ENCODE measurements at places on chromosomes 2 and 18. TPM values are rescaled to one million over a fixed set of nuclear protein-coding genes. Genes with fewer than 3 reads are reported as not detected.

DNA sequence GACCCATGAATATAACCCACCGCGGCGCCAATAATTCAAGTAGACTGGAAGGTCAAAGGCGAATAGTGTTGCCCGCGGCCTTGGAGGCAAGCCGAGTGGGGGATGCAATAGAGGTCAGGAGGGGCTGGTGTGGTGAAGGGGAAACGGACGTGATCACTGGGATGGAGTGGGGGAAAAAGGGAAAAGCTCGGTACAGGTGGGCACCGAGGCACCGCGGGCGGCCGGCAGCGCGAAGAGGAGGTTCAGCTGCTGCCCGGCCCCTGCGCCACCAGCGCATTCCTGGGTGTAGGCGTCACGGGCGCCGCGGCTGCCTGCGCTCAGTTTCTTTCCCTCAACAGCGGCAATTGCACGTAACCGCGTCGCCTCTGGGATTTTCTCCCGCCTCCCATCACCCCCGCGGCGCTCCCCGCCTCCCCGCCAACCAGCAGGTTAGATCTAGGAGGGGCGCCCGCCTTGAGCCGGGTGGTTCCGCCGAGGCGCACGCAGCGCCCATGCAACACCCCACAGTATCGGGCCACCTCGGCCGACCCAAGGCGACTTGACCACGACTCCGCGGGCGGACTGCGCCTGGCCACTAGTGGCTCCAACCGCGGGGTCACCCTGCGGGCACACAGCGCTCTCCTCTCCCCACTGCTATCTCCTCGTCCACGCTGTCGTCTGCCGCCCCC is 1.5 kb downstream of the RND3 start:
- peak; percentile 75 for DNase-seq
- H3K4me1 ChIP-seq, result peaks cover 3% of the 10 kb centered on the region
- H3K4me3 ChIP-seq, result peak overlapping the region; percentile 67

Gene INO80C
- 14.9 TPM for total RNA-seq

Gene BCL11A
- 3.6 TPM for total RNA-seq

DNA sequence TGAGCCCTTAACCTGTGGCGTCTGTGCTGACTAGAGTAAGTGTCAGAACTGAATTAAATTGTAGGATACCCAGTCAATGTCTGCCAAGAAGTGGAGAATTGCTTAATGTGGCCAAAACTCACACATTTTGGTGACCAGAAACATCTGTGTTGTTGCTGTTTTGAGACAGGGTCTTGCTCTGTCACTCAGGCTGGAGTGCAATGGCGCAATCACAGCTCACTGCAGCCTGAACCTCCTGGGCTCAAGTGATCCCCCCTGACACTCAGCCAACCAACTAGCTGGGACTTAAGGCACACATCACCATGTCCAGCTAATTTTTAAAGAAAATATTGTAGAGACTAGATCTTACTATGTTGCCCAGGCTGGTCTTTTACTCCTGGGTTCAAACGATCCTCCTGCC is 34.4 kb upstream of the RTN4 start:
- no peaks in the 10 kb centered on the region for H3K36me3 ChIP-seq
- no peak for DNase-seq
- H3K4me1 ChIP-seq, result no peaks in the 10 kb centered on the region

DNA sequence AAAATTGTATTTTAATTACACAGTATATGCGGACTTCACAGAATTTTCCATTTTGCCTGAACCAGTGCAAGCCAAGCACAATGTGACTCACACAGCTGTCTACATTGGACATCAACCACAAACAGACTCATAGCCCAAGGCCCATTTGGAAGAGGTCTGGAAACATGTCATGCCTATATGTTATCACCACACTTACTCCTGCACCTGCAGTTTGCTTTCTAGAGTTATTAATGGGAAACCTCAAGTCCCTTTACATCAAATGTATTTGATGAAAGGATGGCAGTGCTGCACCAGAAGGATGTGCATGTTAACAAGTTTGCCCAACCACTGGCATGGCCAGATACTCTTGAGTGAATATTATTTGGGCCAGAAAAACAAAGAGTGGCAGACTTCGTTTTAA is 548.9 kb upstream of the CDH2 start:
- H3K36me3 ChIP-seq, result no peaks in the 10 kb centered on the region
- DNase-seq, result no peak
- H3K4me3 ChIP-seq, result no peak overlapping the region
- no peak overlapping the region for H3K27ac ChIP-seq
- H3K27me3 ChIP-seq, result no peaks in the 10 kb centered on the region
- H3K4me1 ChIP-seq, result no peaks in the 10 kb centered on the region

DNA sequence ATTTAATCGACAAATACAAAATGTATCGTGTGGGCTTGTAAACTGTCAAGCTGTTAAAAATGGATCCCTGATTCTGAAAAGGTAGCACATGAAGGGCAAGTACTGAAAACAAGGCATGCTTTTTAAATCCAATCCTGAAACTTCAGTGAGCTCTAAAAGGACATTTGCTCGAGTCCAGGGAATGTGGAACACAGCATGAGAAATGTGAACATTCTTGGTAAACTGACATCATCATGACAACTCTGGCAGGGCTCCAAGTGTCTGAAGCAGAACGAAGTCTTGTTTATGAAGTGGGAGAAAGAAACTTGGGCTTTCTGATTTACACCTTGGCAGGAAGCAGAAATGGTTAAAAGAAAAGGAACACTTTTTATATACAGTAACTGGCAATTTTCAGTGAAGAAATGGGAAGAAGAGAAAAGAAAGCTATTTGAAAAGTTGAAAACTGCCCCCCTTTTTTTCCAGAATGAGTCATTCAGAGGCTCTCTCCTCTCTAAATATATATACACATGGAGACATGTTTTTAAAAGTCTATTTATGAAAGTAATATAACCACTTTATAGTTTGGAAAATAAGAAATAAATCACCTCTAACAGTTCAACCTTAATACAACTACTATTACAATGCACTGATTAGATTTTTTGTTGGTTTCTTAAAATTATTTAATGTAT is 120.8 kb downstream of the GAREM1 start:
- H3K27ac ChIP-seq, result peak overlapping the region; percentile 95
- H3K36me3 ChIP-seq, result no peaks in the 10 kb centered on the region
- no peaks in the 10 kb centered on the region for H3K27me3 ChIP-seq

Gene KCNS3
- total RNA-seq, result 12.6 TPM

Gene HOXD4
- 16.5 TPM for total RNA-seq

Gene LBX2
- 2.9 TPM for total RNA-seq

- no peaks in the 10 kb centered on the region for H3K27me3 ChIP-seq
- H3K4me3 ChIP-seq, result no peak overlapping the region
- DNase-seq, result no peak
- no peaks in the 10 kb centered on the region for H3K4me1 ChIP-seq
- H3K36me3 ChIP-seq, result no peaks in the 10 kb centered on the region
Measured at GRCh38 chr18:58529714-58530354, 99.1 kb downstream of the ALPK2 start.

- no peaks in the 10 kb centered on the region for H3K27me3 ChIP-seq
- no peaks in the 10 kb centered on the region for H3K4me1 ChIP-seq
- no peak overlapping the region for H3K4me3 ChIP-seq
- no peak overlapping the region for H3K27ac ChIP-seq
Measured at GRCh38 chr2:60746318-60746717, 9.8 kb upstream of the PAPOLG start.

Gene YWHAQ
- total RNA-seq, result 266 TPM

DNA sequence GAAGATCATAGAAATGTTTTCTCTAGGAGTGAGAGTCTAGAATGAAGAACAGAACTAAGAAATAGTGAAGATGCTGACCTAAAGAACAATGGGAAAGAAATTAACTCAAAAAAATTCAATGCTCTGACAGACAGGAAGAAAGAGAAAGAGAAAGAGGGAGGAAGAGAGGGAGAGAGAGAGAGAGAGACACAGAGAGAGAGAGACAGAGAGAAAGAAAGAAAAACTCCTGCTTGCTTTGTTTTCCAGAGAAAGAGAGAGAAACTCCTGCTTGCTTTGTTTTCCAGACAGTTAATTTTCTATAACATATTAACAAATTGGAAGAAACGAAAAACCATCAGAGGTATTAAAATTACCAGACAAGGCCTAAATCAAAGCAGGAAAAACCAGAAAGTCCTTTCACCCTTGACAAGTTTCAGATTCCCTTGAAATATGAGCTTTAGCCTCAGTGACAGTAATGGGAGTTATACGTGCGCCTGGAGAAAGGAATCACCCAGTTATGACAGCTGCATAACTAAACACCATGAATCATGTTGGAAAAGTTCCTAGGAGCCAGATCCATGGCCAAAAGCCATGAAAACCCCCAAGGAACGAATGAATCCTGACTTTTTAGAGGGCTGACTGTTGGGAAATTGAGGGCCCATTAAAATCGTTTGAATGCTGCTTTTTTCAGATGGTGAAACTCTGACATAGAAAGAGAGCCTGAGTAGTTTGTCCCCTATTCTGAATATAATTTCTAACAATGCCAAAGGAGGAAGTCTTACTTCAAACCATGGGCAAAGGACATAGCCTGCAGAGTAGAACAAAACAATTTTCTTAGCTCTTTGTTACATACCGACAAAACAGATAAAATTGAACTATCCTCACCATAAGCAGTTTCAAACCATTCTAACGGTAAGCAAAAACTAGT is 228.6 kb upstream of the CHST9 start:
- no peaks in the 10 kb centered on the region for H3K27me3 ChIP-seq
- no peak for DNase-seq
- no peaks in the 10 kb centered on the region for H3K4me1 ChIP-seq
- no peak overlapping the region for H3K4me3 ChIP-seq
- peak overlapping the region; percentile 5 for H3K27ac ChIP-seq

- H3K4me3 ChIP-seq, result no peak overlapping the region
- no peaks in the 10 kb centered on the region for H3K27me3 ChIP-seq
- H3K36me3 ChIP-seq, result no peaks in the 10 kb centered on the region
- H3K27ac ChIP-seq, result no peak overlapping the region
- DNase-seq, result no peak
Measured at GRCh38 chr2:34004936-34005335, 405.8 kb upstream of the FAM98A start.

Gene MYOM1
- 8.2 TPM for total RNA-seq

Data from uterus (tissue), 4 donors.